ENCODE measurements at places on chromosomes 6 and 20.

DNA sequence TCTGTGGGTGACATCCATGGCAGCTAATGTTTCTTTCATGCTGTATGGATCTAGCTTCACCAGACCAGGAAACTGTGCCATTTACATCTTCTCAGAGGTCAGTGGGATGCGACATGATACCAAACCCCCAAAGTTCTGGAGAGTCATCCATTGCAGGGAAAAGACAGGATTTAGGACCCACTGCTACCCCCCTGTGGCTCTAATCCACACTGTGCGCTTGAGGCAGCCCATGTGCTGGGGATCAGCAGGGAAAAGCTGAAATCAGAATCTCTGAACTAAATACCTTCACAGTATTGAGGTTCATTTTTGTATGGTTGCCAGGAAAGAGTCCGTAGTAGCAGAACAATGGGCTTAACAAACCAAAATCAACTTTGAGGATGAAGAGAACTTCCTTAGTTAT lies 164.4 kb downstream of the TMEM242 start:
- DNase-seq, result no peak

DNA sequence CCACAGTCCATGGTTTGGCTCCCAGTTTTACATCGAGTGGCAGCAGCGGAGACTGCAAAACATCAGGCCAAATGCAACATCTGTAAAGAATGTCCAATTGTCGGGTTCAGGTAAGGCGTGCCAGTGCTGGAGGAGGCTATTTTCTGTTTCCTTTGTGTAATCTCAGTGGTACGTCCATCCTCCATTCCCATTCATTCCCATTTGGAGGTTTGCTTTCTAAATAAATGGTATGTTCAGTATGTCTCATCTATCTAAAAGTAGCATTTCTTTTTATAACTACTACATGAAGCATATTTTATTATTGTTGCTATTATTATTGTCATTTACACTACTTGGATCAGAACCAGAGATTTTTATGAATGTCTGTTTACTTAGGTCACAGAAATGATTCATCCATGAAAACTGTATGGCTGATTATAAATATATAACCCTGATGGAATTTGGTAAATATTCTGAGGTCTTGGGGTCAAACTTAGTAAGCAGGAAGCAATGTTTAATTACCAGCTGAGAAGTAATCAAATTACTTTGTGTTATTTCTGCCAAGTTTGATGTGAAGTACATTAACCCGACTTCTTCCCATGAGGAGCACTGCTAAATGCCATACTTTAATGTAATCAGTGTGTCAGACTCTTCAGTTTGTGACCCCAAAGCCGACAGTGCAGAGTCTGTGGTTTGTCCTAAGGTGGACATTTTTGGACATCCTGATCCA lies 512.9 kb downstream of the UTRN start:
- no peak for DNase-seq

DNA sequence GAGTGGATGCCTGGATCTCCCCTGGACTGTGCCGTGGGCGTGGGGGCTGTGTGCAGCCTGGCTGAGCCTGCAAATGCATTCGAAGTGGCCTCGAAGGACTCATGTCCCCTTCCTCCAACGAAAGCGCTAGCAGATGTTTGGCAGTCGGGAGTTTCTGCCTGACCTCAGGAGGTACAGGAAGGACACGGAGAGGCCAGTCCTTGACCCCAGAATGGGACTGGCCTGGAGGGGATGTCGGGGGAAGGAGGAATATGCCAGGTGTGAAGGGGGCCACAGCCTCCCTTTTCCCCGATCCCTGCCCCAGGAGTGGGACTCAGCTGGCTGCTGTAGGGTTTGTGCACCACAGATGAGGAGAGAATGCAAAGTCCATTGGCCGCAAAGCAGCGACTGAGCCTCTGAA lies 45.6 kb downstream of the APCDD1L start:
- DNase-seq, result no peak

DNA sequence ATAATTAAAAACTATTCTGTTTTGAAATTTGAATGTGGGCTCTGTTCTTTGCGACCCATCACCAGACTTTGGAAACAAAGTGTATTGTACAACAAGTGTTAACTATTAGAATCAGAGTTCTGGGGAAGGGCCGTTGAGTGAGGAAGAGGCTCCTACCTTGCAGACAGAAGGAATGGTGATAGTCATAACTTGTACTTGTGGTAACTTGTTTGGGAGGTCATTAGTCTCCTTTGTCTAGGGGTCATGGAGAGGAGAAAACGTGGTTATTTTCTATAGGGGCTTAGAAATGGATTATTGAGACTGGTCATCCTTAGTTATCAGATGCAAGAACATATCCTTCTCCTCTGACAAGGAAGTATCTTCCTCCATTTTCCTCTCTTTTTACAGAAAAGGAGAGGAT lies 174.8 kb downstream of the BMP2 start:
- no peak for DNase-seq

DNA sequence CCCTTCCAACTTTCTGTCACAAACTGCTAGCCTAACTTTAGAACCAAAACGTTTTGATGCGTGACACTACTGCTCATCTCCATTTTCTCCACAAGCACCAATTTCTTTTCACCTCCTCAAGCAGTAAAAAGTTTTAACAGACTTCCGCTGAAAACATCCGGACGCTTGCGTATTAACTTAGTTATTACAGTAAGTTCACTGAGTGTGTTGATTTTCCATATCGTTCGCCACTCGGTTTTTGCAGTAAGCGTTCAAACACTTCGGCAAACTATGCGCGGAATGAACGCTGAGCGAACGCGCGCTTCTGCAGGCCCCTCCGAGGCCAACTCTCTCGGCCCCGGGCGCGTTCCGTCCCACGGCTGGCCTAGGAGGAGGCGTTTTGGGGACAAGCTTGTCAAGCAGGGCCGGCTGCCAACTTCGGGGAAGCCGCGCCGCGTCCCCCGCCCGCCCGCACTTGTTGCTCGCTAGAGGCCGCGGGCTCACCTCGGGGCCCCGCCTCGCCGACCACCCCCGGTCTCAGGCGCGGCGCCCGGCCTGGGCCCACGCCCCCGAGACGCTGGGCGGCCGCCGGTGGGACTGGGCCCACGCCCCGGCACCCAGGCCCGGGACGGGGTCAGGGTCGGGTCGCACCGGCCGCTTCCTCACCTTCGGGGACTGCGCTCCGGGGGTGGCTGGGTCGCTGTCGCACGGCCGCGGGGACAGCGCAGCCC lies 945 bp downstream of the PHF10 start:
- peak; percentile 37 for DNase-seq

DNA sequence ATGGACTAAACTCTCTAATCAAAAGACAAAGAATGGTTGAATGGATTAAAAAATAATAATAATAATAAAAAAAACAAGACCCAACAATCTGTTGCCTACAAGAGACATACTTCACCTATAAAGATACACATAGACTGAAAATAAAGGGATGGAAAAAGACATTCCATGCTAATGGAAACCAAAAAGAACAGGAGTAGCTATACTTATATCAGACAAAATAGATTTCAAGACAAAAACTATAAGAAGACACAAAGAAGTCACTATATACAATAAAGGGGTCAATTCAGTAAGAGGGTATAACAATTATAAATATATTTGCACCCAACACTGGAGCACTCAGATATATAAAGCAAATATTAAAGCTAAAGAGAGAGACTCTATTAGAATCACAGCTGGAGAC lies 106.7 kb downstream of the BTBD9 start:
- no peak for DNase-seq

- no peak for DNase-seq
Measured at GRCh38 chr6:129312880-129313279, 397.1 kb downstream of the ARHGAP18 start.

DNA sequence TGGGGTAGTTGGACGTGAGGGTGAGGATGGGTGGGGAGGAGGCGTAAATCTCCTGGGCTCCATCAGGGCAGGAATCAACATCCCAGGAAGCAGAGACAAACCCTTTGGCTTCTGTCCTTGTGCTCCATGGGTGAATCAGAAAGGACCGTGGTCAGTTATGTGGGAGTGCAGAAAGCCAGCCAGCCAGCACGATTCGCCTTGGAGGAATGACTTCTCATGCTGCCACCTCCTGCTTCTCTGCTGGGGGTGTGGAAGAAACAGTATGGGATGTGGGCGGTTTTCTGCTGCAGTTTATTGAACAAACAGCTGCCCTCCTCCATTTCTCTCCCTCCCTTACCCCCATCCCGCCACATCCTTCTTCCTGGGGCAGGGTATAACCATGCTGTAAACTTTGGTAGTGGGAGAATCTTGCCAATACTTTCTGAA lies 214.5 kb downstream of the SOX4 start:
- no peak for DNase-seq

DNA sequence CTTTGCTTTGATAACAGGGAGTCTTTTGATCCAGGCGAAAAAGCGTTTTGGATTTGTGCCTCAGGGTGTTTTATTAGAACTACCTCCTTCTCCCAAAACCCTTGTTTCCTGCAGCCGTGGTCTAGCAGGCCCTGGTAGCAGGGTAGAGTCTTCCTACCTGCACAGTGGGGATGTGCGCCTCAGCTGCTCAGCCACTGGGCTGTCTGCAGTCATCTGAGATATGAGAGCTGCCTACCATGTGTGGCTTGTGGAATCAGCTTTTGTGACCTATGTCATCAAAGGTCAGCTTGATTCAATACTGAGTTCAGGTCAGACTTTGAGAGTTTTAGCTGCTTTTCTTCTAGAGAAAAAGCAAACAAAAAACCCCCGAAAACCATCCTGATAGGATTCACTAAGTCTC lies 279.5 kb downstream of the CLIC5 start:
- DNase-seq, result no peak

DNA sequence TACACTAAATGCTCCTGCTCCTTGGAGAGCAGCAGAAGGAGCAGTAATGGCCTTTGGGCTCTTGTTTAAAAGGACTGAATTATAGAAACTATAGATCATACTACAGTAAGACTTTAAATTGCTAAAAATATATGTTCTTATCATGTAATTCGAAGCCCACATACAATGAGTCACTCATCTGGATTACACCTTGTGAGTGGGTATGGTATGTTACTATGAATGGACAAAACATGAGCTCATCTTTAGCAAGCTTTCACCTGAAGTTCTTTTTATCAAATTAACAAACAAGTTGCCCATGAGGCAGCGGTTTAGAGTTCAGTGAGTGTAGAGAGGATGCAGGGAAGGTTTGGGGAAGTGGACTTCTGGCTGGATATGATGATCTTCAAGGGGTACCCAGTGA lies 114.4 kb upstream of the CCN2 start:
- no peak for DNase-seq

GRCh38 chr6:3841711-3842565 lies 7.2 kb upstream of the FAM50B start:
- DNase-seq, result peak; percentile 35

DNA sequence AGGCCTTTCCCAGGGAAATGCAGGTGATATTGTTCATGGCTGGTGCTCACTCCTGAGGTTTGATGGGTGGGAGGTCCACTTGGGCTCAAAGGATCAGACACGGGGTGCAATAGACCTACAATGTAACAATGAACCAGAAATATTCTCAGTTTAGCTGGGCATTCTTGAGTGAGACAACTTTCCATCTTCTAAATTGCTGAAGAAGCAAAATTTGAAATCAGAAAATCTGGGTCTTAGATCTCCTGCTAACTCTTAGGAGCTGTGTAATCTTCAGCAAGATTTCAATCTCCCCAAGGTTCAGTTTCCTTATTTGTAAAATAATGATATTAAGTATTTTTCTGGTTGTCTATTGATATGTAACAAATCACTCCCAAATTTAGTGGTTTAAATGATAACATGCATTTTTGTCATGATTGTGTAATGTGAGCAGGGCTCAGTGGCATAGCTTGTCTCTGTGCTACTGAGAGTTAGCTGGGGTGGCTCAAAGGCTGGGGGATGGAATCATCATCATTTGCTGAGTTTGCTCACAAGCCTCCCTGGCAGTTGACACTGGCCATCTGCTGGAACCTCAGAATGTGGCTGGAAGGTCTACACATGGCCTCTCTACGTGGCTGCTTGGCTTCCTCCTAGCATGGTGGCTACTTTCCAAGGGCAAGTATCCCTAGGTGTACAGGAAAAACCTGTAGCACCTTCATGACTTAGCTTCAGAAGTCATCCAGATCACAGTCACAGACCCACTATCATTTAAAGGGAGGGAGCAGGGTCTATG lies 98.8 kb downstream of the GRM1 start:
- DNase-seq, result no peak

DNA sequence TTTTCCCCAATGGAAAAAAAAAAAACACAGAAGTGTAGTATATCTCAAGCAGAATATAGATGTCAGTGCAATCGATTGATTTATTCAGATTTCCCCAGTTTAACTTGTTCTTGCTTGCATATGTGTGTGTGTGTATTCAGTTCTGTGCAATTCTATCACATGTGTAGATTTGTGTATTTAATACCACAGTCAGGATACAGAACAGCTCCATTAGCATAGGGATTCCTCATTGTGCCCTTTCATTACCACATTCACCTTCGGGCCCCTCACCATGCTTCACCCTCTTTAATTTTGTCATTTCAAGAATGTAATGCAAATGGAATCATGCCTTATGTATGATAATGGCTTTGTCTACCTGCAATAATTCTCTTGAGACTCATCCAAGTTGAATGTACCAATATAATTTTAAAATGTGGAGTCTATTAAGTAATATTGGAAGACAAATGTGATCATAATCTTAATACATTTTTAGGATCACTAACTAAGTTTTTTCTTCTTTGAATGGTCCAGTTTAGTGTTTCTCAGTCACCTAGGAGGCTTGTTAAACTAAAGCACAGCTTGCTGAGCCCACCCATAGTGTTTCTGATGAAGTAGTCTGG lies 187.9 kb downstream of the TENT5A start:
- DNase-seq, result no peak

- DNase-seq, result no peak
Measured at GRCh38 chr6:168546151-168546550, 105.2 kb downstream of the SMOC2 start.

DNA sequence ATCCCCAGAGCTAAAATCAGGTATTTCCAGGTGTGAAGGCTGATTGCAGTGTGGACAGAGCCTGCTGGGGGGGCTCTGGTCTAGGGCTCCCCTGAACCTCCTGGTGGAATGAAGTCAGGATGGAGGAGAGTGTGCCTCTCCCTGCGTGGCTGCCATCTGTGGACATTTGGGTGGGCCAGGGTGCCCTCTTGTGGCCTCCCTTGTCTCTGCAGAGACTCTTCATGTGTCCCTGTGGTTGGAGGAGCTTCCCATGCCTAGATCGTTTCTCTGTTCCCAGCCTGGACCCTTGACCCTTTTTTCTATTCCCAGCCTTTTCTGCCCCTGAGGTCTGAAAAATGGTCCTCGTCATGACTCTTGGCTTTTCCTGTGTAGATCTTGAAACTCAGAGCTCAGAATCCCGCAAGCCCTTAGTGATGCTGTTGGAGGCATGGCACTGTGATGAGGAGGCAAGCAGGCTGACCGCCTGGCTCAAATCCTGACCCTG lies 9.9 kb upstream of the PSMF1 start:
- DNase-seq, result no peak

DNA sequence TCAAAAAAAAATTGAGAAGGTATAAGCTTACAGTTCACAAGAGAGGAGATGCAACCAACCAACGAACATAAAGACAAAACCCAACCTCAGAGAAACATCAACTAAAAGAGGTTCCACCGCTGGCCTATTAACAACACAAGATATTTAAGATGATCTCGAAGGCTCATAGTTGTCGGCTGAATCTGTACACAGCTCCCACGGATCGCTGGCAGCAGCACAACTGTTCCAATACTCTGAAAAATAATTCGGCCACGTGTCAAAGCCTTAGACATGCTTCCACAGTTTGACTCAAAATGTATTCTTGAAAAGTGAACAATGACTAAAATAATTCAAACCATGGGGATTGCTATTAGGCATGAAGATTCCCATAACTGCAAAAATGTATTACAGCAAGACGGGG lies 13.7 kb downstream of the EXOC2 start:
- DNase-seq, result no peak
